ENCODE measurements at places on chromosomes 6 and 20. TPM values are rescaled to one million over a fixed set of nuclear protein-coding genes. Genes with fewer than 3 reads are reported as not detected.

Gene CPNE5
- total RNA-seq, result 1.2 TPM

Gene RAET1G
- total RNA-seq, result not detected

Gene PRDM13
- total RNA-seq, result not detected

Gene PHACTR1
- not detected for total RNA-seq

Gene RAD21L1
- total RNA-seq, result 0.25 TPM

Gene CAPN11
- 0.11 TPM for total RNA-seq

Gene SLC26A8
- total RNA-seq, result not detected

Gene HLA-DQB1
- total RNA-seq, result 6.9 TPM

Gene ASIP
- total RNA-seq, result not detected

Gene MACROD2
- total RNA-seq, result not detected

Gene SLC22A23
- 0.34 TPM for total RNA-seq

Gene TENT5A
- 1.1 TPM for total RNA-seq

Gene TGM3
- not detected for total RNA-seq

Gene ELOVL4
- total RNA-seq, result 1.7 TPM

Gene SLC22A16
- total RNA-seq, result not detected

Gene MICB
- total RNA-seq, result 17.7 TPM

Gene CRISP3
- not detected for total RNA-seq

Gene BMP2
- not detected for total RNA-seq

Gene MUC22
- total RNA-seq, result not detected

Gene MUC21
- total RNA-seq, result not detected

Gene SMIM26
- 56.6 TPM for total RNA-seq

Gene NOL4L
- 23.9 TPM for total RNA-seq

Gene MAP7
- 0.47 TPM for total RNA-seq

Gene TBX18
- not detected for total RNA-seq

Gene MAFB
- not detected for total RNA-seq

Gene CYP39A1
- not detected for total RNA-seq

Gene ZBTB46
- total RNA-seq, result 0.38 TPM

Gene BPIFB4
- total RNA-seq, result not detected

Gene ZNF165
- total RNA-seq, result 3.5 TPM

Gene UBE2V1
- total RNA-seq, result 112 TPM

Gene SMOC2
- total RNA-seq, result not detected

Gene SLC24A3
- total RNA-seq, result not detected

Gene CDK5RAP1
- total RNA-seq, result 35.4 TPM

Gene CEP85L
- 39.6 TPM for total RNA-seq

Gene POM121L2
- total RNA-seq, result not detected

Gene ACAT2
- 74.1 TPM for total RNA-seq

Gene OR2H2
- not detected for total RNA-seq

Gene EPPIN
- not detected for total RNA-seq

Gene VSTM2L
- not detected for total RNA-seq

Gene CLIC1
- 346 TPM for total RNA-seq

Gene ME1
- total RNA-seq, result 0.25 TPM

Gene PBOV1
- not detected for total RNA-seq

Gene HLA-DQA1
- 3.9 TPM for total RNA-seq

Gene KCNG1
- total RNA-seq, result 1.8 TPM

Gene HDGFL1
- total RNA-seq, result not detected

Gene GLP1R
- 0.81 TPM for total RNA-seq

Gene PCIF1
- 27.8 TPM for total RNA-seq

Gene KCNK16
- not detected for total RNA-seq

Measured in activated CD8-positive, alpha-beta T cell treated with anti-CD3 and anti-CD28 coated beads for 36 hours (primary cell).